Activated naive CD8-positive, alpha-beta T cell treated with anti-CD3 and anti-CD28 coated beads, Interleukin-2, amount 50 U/mL, for 16 hours (primary cell): ENCODE measurements at places on chromosomes 16 and 17.

GRCh38 chr16:63577891-63578290, 1541.7 kb upstream of the CDH8 start:
- no peak for DNase-seq

DNA sequence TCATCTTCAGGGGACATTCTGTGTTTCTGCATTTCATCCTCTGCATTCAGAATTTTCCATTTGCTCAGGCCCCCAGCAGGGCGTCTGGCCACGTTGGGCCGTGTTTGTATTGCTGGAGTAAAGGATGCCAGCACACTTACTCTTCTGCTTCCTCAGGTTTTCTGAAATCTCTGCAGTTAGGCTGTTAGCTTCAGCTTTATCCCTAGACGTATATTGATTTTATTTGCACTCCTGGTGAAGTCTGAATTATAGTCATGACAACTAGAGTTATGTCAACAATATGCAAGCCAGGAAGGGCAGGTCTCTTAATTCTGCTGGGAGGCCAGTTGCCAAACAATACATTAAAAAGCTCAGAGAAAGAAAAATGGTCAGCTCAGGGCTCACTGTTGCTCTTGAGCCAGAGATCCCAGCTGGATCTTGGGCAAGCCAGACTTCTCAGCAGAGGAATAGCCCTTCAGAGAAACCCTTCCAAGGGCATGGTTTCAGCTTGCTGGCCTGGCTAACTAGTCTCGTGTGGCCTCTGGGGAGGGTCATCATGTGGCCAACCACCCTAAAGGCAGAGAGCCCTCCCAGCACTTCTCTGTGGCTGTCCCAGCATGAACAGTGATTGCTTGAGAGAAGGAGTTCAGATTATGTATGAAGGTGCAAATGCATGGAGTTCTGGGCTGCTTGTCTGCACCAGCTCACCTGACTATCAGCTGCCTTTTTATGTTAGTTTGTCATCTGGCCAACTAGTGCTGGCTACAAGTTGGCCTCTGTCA, 110.2 kb upstream of the CACNG5 start:
- DNase-seq, result no peak

DNA sequence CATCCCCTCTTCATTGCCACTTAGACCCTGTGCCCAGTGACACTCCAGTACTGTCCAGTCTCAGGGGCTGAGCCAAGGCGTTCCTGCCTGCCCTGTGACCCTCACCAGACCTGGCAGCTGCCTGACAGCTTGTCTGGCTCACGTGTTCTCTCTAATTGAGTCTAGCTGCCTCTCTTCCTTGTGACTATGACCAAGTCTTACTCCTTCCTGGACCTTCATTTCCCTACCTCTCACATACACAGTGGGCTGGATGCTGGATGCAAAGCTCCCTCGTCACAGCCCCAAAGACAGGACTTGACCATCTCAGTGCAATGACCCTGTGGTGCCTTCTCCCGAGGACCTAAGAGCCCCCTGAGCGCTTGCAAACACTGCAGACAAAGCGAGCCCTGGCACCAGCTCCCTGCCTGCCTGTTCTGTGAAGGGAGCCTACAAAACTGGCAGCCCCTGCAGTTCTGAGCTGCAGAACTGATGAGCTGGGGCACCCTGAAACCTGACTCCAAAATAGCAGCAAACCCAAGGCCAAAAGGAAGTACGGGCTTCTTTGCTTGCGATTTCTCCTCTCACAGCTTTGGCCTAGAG, 1.7 kb downstream of the DEXI start:
- DNase-seq, result no peak

GRCh38 chr16:24988129-24988518, 27.0 kb downstream of the ARHGAP17 start:
- no peak for DNase-seq

GRCh38 chr17:65022751-65023700, 33.5 kb downstream of the GNA13 start:
- no peak for DNase-seq

GRCh38 chr16:83338941-83339340, 468.8 kb upstream of the HSBP1 start:
- no peak for DNase-seq

- no peak for DNase-seq
Measured at GRCh38 chr16:89155851-89156739, 15.5 kb upstream of the CDH15 start.

- no peak for DNase-seq
Measured at GRCh38 chr16:49283376-49284049, 1.9 kb upstream of the CBLN1 start.

- no peak for DNase-seq
Measured at GRCh38 chr17:64131606-64132270, 1.8 kb upstream of the ERN1 start.

DNA sequence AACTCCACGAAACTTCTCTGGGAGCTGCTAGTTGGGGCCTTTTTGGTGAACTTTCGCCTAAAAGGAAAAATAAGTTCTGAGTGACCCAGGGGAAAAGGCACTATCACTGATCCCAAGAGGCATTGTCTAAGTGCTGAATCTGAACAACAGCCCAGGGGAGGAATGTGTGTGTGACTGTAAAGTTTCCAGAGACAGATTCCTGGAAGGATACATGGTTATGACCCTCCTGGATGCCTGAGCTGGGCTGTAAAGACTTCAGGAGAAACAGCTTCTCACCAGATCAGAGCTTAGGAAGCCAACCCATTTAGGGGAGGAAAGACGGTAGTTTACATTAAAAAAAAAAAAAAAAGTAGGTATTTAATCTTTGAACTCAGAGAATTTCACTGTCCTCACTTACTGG, 20.2 kb downstream of the HIGD1B start:
- no peak for DNase-seq

DNA sequence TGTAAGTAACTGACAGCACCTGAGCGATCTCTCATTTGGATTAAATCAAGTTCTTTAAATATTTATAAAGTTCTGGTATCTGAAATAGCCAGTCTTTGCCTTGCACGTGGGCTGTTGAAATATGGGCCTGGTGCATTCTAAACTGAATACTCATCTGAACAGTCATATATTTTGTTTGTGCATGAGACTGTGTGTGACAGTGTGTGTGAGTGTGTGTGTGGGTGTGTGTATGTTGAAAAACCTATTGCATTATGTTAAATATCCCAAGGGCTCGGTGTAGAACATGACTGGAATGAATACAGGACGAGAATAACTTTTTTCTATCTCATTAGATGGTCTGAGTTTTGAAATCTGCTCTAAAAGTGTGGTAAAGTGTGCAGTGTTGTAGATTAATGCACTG, 82.4 kb upstream of the TOX3 start:
- no peak for DNase-seq

DNA sequence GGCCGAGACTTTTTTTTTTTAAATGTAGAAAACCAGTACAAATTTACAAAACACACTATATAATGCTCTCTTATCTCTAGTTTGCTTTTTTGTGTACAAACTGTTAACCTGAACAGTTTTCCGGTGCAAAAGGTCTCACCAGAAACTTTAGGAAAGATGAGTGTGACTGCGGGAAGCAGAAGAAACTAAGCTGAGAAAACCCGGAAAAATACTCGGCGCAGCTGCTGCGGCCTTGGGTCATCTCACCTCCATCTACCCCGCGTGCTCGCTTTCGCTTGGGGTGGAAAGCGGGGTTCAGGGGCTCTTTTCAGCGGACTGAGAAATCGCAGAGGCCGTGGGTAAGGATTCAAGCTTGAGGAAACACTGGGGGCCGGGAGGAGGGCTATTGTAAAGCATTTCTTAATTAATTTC, 1.8 kb downstream of the SALL1 start:
- DNase-seq, result no peak

DNA sequence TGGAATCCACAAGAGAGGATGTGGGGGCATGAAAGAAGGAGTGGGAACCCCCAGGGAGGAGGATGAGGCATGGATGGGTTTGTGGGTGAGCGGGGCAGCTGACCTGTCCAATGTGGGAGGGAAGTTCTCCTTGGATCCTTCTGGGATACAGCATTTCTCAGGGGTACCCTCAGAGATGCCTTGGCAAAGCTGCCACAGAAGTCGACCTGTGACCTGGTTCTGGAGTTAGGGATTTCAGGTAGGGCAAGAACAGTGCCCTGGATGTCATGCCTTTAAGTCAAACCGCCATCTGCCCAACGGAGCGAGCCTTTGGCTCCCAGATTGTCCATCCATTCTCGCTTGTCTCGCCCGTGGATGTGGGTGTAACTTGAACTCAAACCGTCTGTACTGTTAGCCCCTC, 30.0 kb downstream of the WSCD1 start:
- DNase-seq, result no peak

GRCh38 chr17:67085406-67085805, 41.1 kb downstream of the CACNG1 start:
- DNase-seq, result no peak

DNA sequence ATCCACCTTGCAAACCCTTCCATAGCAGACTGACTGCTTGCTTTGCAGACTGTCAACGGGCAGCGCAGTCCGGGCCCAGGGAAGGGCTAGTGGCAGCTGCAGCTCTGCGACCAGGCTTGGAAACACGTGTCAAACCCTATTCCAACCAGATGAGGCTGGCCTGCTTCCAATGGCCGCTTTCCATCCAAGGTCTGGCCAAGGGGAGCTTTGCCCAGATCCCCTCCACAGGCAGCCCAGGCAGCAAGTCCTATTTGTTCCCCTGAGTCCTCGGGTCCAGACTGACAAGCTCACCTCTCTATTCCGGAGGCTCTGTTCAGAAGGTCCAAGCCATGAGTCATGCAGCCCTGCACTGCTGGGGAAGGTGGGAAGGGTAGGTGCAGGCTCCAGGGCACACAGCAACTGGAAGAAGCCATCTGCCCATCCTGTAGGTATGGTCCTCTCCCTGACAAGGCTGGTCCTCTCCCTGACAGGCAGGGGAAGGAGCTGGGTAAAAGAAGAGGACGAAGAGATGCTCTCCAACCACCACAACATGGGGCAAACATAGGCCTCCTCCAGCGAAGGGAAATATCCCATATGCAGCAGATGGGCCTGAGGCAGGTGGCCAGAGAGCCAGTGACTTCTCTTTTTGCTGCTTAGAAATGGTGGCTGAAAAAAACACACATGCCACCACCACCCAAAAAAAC, 22.6 kb upstream of the AXIN2 start:
- DNase-seq, result no peak

DNA sequence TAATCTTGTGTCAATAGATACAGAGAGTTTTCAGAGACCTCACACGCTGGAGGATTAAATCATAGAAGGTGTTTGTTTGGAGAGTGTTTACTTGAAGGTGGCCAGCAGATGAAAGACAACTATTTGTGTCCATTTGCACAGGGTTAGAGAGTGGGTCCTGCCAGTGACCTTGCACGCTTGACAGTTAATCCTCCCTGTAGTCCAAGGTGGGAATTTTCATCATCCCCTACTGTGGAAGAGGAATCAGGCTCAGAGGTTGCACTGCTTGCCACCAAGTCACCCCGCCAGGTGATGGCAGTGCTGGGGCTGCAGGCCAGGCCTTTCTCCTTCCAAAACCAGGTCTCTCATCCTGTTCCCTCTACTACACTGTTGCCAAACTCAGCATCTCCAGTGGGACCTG, 12.3 kb downstream of the CDH1 start:
- no peak for DNase-seq

DNA sequence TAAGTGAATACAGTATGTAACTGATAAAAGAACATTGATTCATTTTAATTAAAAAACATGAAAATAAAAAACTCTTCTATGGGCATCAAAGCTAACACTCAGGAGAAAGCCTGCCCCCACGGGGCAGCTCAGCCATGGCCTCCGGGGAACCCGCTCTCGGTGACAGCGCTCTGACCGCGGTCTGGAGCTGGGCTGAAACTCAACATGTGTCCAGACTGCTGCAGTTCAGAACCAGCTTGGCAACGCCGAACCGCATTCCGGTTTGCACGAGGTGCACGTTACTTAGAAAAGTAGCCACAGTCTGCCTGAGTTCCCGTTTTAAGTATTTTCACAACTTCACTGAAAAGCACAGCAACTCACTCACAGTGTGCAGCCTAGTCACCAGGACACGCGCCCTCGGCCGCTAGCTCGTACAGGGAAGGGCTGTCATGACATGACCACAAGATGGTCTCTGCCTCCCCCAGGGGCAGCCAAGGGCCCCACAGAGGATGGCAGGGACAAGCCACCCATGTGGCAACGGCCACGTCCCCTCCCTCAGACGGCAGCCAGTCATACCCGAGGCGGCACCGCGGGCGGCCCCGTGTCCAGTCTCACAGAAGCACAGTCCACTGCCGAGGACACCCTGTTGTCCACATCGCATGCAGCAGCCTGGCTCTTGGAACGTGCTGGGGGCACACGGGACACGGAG, 77.1 kb upstream of the METRNL start:
- no peak for DNase-seq

- DNase-seq, result no peak
Measured at GRCh38 chr16:53334581-53334980, 99.7 kb upstream of the RBL2 start.

DNA sequence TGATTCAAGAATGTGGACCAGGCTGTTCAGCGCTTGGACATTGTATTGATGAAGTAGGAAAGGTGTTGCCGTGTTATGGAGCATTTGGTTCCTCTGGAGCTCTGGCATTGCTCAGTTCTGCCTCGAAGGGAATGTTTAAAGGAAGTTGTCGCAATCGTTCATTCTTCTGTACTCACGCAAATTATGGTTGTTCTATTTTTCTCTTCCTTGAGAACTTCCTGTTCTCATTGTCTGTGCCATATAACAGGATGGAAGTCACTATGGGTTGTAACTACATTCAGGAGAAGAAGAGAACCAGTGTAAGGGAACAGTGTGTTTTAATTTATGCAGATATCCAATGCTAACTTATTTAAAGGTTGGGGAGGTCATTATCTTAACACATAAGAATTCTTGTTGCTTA, 13.0 kb downstream of the PCTP start:
- DNase-seq, result no peak

DNA sequence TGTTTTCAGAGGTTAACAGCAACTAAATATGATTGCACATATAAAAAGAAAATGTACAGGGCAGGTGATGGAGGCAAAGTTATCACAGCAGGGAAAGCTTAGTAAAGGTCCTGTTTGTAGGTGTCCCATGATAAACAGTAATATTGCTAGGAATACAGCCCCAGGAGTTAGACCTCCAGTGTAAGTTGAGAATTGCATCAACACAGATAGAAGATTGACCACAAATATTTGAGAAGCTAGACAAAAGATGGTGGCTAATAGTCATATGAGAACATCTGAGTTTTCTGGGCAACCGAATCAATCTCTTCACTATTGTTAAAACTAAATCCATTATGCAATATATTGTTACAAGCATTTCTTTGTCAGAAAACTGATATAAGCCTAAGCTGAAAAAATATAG, 152.6 kb downstream of the CDH11 start:
- no peak for DNase-seq

GRCh38 chr17:30554839-30555751, 77.9 kb downstream of the GOSR1 start:
- no peak for DNase-seq

DNA sequence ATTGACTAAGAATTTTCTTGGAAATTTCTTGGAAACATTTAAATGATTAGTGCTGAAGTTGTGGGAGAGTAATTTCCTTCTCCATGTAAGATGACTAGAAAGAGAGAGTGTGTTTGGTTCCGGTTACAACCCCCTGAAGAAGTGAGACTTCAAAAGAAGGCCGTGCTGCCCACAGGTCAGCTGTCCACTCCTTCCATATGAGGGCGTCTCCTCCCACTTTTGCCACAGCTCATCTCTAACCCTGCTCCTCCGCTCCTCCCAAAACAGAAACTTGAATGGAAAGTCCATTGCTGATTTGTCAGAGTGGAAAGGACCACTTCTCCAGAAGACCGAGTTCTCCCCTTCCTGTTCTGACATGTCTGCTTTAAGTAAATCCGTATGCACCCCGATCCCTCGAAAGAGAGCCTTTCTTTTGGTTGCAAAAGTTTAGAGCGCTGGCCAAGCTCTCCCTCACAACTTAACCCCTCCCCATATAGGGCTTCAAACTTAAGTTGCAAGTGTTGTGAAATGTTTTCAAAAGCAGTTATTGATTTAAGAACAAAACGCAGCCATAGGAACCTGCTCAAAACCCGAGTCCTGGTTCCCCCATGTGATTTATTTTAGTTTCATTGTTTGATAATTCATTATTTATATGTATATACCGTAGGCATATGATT, 129.5 kb downstream of the SOCS1 start:
- DNase-seq, result no peak
